T follicular helper cell (primary cell): ENCODE measurements at places on chromosomes 6 and 20.

DNA sequence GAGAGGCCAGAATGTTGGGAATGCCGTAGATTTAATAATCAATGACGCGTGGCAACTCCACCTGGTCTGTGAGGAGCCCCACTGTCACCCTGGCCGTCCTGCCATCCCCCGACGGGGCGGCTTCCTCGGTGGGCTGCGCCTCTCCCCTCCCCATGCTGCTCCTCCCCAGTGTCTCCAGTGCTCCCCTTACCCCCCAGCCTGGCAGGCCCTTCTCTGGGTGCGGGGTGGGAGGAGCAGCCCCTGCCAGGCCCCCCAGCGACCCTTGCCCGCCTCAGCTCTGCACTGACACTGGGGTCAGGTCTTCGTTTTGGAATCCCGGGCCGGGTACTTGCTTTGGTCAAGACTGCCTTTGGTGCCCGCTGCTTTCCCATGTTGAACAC lies 82.3 kb upstream of the FRMD1 start:
- DNase-seq = no peak

- DNase-seq = no peak
Observed at GRCh38 chr6:6492675-6493074, 95.8 kb upstream of the LY86 start.

DNA sequence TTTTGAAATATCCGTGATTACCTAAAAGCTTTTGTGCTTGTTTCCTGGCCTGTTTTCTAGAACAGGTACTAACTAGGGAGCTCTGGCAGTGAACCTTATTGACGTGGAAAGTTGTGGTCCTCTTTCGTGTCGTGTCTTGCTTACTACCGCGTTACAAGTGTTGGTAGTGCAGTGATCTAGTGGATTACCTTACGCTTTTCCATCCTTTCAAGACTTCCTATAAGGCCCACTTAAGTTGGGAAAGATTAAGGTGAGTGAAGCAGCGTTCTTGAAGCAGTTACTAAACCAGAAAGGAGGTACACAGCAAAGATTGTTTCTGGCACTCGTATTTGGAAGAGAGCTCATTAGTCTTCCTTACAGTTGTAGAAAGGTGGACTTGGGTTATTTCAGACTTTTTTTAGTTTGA lies 1.9 kb downstream of the PNRC1 start:
- no peak for DNase-seq

GRCh38 chr6:35317483-35318195 lies 20.0 kb downstream of the DEF6 start:
- DNase-seq = no peak

DNA sequence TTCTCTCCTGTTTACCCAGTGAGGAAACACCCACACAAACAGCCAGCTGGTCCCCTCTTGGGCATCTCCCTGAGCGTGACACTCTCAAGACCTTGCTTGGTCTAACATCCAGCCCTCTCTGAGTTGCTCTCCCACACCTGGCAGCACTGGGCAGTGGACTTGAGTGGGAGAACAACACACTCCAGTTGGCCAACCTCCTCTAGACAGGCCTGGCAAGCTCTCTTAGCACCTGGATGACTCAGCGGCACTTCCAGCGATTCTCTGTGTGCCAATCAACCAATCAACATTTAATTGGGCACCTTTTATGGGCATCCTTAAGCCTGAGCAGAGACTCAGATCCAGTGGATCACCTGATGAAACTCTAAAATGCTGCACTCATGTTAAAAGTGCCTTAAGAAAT lies 76.6 kb upstream of the QKI start:
- no peak for DNase-seq

GRCh38 chr6:168368066-168368820 lies 48.7 kb upstream of the DACT2 start:
- no peak for DNase-seq

- no peak for DNase-seq
Observed at GRCh38 chr20:45836841-45837240, 3.2 kb downstream of the SNX21 start.

DNA sequence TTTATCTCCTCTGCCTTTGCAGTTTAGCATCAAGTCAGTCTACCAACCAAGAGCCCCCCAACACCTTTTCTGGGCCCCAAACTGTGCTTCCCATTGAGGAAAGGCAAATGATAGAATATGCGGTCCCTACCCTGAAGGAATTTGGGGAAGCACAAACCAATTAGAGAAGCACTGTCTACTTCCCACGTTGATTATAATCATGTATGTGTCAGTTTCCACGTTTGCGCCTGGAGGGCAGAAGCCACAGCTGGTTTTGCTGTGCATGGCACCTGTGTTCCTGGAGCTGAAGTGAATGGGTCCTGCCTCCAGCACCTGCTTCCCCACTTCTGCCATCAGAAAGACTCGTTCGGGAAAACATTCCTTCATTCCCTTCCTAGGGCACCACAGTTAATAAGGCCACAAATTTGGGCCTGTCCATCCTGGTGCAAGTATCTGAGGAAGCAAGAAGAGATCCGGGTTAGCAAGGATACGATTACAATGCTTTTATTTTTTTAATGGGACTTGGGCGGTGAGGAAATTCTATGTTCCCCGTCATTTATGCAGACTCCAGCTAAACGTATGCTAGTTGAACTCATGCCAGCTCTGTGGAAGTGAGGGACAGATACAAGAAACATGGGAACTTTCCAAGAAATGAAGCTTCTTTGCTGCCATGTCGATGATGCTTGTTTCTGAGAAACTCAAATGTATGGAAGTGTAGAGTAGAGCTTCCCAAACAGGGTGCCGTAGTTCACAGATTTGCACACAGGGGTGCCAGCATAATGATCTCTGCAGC lies 333.5 kb downstream of the NRN1 start:
- DNase-seq = no peak

DNA sequence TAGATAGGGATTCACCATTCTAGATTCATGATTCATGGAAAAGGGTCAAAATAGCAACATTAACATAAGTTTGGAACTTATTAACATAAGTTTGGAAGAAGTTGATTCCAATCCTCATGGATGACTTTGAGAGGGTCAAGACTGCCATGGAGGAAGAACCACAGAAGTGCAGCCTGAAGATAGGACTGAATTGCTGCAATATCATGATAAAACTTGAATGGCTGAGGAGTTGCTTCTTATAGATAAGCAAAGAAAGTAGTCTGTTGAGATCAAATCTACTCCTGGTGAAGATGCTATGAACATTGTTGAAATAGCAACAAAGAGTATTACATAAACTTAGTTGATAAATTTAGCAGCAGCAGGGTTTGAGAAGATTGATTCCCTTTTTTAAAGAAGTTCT lies 62.2 kb downstream of the GMDS start:
- DNase-seq = no peak
